ENCODE measurements at places on chromosomes 11 and 22.

GRCh38 chr11:22389526-22390282, 51.5 kb downstream of the SLC17A6 start:
- no peak for DNase-seq

DNA sequence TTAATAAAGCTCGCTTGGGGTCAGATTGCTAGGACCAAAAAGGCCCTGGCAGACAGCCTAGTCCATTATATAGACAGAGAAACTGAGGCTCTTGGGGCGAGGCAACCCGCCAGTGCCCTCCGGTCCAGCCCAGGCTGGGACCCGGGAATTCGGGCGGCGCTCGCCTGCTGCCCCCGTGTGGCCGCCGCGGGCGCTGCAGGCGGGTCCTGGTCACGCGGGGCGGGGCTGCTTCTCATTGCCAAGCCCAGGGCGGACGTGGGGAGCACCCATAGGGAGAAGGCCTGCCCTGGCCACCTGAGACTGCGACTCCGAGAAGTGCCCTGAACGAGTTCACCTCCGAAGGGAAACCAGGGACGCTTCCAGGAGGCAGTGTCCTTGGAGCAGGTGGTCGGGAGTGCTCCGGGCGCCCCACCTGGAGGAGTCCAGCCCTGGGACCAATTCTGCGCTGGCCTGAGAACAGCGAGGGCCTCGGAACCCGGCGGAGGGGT, 36.0 kb upstream of the CSNK1E start:
- peak; percentile 64 for DNase-seq

DNA sequence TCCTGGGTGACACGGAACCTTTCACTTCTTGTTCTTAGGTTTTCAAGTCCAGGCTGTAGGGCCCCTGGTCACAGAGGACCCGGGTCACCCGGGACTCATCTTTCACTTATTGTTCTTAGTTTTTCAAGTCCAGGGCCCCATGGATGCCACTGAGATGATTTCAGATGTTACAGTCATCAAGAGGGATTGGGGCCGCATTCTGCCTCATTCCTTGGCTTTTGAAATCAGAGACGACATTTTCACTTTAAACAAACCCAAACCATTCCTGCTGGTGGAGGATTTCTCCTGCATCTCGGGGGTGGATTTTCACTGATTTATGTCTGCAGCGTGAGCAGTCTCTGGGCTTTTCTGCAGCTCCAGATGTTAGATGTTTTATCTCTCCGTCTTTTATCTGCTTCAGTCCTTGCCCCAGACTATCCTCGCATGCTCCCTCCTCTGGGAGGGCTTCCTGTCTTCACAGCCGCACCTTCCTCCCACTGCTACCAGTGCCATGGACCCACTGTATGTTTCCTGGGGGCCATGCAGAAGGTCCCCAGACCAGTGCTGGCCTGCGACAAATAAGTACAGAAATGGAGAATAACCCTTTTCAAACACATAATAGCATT, 27.4 kb downstream of the FBLN1 start:
- DNase-seq = no peak

DNA sequence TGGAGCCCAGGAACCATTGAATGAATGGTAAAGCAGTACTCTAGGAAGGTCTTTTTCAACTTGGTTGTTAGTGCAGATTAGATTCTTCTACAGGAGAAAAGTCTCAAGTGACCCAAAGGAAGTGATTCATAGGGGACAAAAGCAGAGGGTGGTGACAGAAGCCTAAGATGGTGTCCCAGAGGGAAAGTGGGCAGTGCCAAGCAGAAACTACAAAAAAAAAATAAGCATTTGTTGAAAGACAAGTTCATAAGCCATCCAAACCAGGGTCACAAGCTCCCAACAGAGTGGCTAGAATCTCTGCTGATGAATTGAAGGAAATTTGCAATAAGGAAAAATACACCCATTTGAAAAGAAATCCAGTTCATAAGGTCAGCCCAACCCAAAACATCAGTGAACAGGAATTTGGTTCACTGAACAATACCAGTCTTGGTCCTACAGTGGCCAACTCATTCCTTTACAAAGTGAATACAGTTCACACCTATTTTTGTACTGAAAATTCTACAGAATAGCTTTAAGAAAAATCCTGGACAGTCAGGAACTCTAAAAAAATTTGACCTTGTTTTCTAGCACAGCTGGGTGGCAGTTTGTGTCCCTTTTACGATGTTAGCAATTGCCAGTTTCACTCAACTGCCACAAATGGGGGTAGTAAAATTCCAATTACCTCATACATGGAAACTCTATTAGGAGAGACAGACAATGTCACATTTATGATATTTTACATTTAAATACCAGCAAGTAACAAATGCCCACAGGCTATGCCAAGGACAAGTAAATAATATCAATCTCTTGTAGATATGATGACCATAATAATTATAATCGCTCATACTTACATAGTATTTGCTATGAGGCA, 21.6 kb upstream of the NUP160 start:
- DNase-seq = no peak
